Renal cortex interstitium (tissue), 15 donors: ENCODE measurements at places on chromosomes 13 and 19.

DNA sequence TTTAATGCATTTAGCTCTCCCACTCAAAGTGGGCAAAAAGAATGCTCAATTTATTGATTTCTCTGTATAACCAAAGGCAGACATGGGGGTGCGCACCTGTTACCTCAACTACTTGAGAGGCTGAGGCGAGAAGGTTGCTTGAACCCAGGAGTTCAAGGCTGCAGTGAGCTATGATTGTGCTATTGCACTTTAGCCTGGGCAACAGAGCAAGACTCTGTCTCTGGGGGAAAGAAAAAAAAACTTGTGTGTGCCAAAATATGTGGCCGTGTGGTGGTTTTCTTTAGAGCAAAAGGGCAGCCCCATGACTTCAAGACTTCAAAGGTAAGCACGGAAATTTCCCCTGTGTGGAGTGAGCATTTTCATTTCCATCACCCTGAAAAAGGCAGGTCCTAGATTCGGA, 81.9 kb downstream of the IPO5 start:
- DNase-seq, result no peak

- DNase-seq, result no peak
Observed at GRCh38 chr19:30233375-30233774, 138.8 kb upstream of the ZNF536 start.

DNA sequence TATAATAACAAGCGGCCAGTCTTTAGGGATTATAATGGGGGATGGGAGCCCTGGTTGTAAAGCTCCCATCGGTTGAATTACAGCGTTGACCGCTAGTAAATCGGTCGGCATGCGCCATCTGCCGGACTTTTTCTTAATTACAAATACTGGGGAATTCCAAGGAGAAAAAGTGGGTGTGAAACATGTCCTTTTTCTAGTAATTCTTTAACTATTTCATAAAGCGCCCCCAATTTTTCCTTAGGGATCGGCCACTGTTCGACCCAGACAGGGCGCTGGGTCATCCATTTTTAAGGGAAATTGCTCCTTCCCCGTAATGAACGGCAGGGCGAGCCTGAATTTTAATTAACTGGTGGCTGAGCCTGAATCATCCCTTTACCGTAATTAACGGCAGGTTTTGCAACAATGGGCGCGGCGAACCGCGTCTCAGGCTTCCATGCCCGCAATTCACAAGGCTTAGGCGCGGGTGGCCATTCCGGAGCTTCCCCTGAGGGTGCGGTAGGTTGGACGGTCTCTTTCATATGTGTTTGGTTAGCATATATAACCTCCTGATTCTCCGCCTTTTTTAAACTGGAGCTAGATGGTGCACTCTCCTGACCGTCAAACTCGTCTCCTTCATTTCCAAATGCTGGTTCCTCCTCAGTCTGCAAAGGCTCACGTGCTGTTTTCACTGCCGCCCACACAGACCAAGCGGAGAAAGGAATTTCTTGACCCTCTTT, 30.2 kb upstream of the EVI5L start:
- DNase-seq, result peak; percentile 54

GRCh38 chr13:48018637-48019036, 17.6 kb upstream of the SUCLA2 start:
- DNase-seq, result no peak

GRCh38 chr13:110305949-110306339, 1.0 kb downstream of the COL4A1 start:
- no peak for DNase-seq

DNA sequence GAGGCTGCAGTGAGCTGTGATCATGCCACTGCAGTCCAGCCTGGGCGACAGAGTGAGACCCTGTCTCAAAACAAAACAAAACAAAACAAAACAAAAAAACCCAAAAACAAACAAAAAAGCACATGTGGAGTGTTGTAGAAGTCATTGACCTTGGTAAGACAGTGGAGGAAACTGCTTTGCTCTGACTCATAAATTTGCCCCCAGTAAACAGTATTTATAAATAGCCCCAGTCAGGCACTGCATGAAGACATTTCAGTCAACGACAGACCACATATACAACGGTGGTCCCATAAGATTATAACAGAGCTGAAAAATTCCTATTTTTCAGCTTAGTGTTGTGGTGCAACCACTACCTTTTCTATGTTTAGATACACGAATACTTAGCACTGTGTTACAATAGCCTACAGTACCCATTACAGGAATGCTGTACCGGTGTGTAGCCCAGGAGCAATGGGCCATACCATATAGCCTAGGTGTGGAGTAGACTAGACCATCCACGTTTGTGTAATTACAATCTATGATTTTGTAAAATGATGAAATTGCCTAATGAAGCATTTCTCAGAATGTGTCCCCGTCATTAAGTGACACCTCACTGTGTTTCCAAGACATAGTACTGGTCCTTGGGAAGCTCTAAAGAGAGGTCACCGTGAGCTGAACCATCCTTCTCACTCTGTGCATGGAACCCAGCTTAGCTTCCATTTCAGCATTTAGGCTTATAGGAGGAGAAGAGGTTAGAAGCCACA, 1.1 kb downstream of the ARL11 start:
- DNase-seq, result no peak

- DNase-seq, result no peak
Observed at GRCh38 chr13:67515895-67516294, 285.8 kb upstream of the PCDH9 start.
